ENCODE measurements at places on chromosomes 4 and X. TPM values are rescaled to one million over a fixed set of nuclear protein-coding genes. Genes with fewer than 3 reads are reported as not detected.

- no peak for DNase-seq
Observed at GRCh38 chr4:24894243-24894642, 18.6 kb downstream of the CCDC149 start.

DNA sequence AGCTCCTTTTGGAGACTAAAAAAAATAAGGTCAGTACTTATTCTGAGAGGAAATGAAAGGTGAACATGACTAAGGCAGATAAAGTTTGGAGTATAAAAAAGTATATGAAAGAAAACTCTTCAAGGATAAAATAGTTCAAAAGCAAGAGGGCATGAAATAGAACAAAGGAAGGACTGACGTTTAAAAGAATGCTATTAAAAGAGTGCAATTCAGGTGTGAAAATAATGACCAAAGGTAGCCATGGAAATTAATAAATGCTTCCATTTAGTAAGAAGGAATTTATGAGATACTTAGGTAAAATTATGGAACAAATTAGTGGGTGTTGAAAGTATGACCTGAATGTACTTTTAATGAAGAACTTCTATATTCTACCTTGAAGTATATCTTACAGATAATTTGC, 128.2 kb upstream of the WDFY3 start:
- no peak for DNase-seq

GRCh38 chr4:159770401-159770800, 667.5 kb downstream of the RAPGEF2 start:
- DNase-seq: no peak

DNA sequence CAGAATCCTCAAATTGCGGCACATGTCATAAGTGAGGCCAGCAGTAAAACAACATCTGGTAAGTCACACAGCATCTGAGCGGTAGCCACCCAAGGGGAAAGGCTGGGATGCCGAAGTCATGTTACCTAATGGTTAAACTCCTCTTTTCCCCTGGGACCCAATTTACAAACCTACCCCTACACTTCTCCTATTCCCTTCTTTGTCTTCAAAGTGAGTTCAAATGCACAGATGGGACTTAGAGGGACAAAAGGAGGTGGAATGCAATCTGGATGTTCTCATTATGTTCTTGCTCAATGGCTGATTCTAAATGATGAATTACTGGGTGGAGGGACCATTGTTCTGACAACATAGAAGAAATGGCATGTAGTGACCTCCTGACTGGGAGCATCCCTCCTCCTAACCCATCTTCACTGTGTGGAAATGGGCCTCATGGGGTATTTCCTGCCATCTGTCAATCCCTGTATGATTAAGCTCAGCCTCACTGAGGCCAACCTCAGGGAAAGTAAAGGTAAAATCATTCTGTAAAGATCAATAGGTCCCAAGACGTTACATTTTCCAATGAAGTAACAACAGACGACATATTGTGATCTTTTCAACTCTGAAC, 8.5 kb downstream of the CD40LG start:
- no peak for DNase-seq

- no peak for DNase-seq
Observed at GRCh38 chr4:181821039-181822004, 421.9 kb upstream of the TENM3 start.

DNA sequence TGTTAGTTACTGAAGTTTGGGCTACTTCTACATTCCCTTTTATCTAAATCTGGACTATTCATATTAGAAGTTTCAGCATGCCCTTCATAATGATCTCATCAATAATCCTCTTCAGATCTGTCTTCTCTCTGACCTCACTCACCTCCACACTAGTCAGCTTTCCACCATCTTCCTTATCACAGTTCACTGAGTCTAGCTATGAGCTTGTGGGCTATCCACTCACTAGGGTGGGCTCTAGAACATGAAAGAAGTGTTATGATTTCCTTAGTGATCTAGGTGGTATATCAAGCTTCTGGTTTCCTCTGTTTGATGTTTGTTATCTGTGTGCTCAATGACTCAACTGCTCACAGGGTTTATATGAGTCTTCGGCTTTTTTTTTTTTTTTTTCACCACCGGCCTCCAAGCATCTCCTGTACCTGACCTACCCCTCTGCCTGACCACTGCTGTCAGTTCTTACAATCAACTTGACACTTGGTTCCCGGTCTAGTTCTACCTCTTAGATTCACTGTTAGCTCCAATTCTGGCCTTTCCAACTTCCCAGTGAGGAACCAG, 103.1 kb downstream of the PAPSS1 start:
- DNase-seq: no peak

DNA sequence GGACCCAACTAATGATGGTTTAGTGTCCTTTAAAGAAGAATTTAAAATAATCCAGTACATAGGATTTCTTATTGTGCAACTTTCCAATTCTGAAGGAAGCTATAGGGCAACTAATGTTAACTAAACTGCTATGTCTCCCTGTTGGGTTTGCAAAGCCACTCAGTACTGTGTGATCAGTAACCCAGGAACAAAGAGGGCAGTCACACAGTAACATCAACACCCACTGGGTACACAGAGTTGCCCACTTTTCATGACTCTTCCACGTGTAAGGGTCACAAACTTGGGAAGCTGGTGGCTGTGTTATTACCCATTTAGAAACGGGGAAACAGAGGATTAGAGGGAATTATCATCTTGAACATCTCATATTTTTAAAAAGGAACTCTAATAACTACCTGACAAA, 555.0 kb upstream of the DIPK2B start:
- DNase-seq: no peak

- no peak for DNase-seq
Observed at GRCh38 chr4:112633477-112634235, 3.1 kb downstream of the ZGRF1 start.

DNA sequence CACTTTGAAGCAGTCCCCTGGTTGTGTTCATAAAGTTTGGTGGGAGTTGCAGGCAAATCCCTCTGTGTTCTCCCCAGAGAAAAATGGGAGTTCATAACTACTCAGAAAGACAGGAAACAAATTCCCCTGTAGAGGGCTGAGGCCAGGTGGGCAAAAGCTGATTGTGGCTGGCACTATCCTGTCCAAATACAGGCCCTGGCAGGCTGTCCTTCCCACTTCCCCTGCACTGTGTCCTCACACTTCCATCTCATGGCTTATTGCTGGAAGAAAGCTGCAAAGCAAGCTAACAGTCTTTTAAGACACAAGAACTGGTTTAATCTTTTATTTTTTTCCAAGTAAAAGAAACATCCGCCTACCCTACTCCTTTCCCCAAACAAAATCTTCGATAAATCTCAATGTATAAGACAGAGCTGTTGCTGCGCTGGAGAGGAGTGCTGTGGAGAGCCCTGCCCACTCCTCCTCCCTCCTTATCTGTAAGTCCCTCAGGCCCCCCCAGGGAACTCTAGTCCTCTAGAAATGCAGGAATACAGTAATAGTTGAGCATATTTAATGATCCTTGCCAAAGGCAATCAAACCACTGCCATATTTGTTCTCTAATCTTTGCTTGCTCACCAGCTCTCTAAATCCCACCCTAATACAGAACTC, 14.0 kb downstream of the TAPT1 start:
- DNase-seq: no peak

DNA sequence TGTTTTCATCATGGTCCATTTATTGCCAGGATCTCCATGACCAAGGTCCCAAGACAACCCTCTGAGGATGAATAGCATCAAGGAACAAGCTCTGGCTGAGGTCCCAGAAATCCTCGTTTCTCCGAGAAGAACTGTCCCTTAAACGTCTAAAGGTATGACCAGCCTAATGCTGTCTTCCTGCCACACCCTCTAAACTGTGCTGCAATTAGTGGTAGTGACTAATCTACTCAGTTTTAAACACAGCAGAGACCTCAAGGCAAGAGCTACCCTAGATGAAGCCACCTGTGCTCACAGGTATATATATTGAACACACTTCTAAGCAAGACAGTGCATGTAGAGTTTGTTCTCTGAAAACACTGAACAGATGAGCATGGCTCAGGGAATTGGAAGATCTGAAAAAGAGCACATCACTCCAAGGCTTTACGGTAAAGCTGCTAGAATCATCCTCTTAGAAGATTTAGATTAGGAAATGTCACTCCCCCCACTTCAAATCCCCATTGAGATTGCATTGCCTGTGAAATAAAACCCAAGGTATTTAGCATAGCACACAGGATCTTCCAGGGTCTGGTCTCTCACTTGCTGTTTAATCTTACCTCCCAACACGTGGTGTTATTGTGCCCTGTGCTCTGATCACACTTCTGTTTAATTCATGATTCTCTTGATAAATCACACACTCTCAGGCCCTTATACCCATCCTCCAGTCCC, 173.9 kb upstream of the VCX3A start:
- no peak for DNase-seq

- no peak for DNase-seq
Observed at GRCh38 chr4:2251795-2252529, 9.9 kb downstream of the MXD4 start.

Gene IL15
- total RNA-seq: 7.7 TPM

DNA sequence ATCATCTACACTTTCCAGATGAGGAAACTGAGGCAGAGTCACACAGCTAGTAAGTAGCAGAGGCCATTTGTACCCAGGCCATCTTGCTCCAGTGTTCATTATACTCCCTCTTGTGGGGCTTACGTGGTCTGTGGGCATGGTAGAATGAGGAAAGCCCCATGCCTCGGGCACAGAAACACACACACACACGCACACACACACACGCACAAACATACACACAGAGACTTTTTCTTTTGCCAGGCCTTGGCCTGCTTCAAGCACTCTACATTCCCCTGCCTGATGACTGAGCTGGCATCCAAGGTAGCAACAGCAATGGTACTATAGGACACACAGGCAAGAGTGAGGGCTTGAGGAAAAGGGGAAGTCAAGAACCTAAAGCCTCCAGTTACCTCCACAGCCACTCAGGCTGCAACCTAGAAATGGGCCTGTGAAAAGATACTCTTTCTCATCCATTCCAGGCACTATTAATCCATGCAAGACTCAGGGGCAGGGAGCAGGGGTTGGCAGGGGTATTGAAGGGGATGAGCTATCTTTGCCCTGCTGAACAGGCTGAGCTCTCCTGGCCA, 43.6 kb downstream of the STARD8 start:
- DNase-seq: no peak

Gene ZNF157
- total RNA-seq: 0.07 TPM

DNA sequence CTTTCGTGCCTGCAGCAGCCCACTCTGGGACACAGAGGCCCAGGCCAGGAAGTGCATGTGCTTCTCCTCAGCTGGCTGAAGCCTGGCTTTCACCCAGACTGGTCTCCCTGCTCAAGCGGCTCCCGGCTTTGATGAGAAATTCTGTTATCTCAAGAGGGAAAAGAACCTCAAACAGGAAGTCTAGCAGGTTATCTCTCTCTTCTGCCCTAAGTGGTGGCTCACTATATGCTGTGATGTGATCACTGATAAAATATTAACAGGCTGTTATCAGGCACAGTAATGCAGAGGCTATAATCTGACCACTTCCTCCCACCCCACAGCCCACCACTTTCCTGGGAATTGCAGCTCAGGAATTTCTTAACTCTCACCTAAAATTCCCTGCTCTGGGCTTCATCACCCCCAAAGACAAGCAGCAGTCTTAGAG, 13.3 kb downstream of the CLDN2 start:
- DNase-seq: no peak

DNA sequence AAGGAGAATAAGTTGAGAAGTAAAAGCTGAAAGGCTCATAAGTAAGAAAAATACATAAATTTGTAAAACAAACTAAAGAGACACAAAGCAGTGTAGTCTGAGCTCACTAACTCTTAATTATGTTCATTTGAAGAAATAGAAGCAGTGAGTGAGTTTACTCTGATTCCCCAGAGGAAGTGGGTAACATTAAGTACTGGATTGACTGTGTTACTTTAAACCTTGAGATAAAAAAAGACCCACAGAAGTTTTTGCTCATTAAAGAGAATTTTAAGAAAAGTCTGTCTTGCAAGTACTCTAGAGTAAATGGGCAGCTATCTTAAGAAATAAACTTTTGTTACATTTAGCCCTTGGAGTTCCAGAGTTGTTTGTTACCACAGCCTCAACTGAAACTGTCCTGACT, 2466.9 kb downstream of the PCDH7 start:
- DNase-seq: no peak

Gene SOD3
- 0.43 TPM for total RNA-seq

Gene CCDC120
- 4.0 TPM for total RNA-seq

Gene HELT
- total RNA-seq: not detected

Gene P2RY10
- not detected for total RNA-seq

GRCh38 chr4:78409612-78410202, 141.9 kb upstream of the ANXA3 start:
- peak; percentile 13 for DNase-seq

Gene RTL5
- 0.94 TPM for total RNA-seq

DNA sequence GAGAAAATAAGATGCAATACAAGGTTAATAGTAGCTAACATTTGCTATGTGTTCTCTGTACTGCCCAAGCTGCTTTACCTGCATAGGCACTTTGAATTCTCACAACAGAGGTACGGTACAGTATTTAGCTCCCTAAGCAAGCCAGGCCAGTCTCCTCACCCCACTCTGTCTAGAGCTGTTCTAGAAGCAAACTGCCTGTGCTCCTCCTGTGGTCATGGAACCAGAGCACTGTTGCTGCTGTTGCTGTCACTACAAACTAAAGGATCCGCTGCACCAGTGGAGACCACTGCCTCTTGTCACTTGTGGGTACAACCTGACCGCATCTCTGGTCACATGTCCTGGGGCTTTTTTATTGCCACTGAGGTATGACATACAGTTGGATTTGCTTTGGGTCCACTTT, 19.6 kb downstream of the ZNF330 start:
- no peak for DNase-seq

Gene TMEM150C
- total RNA-seq: 2.9 TPM

DNA sequence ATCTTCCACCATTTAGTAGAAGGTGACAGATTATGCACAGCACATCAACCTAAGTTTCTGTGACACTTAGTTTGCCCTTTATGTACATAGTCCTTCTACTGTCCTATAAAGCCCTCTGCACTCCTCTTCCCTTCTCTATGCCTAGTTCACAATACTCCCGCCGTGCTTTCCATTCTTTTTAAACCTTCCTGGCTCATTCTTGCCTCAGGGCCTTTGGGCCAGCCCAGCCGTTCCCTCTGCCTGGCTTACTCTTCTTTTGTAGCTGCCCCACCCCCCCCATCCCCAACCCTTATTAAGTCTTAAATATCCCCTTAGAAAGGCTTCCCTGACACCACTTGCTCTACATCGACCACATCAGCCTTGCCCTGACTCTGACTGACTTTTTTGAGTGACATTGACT, 33.0 kb downstream of the SGMS2 start:
- DNase-seq: no peak

Gene ATP2B3
- total RNA-seq: not detected

DNA sequence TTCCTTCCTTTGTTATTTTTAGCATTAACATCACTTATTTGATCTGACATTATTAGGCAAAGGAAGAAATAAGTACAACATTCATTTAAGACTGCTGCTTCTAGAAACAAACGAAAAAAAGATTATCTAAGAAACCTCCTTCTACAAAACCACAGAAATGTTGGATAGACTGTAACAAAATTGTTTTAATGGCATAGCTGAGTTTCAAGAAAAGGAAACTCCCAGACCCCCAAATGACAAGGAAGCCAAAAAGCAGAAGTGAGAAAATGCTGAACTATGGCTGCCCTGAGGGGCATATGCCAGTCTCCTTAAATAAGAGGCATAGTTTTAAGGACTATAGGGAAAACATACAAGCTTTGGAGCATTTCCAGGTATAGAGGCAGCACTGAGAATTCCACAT, 1431.6 kb upstream of the TENM3 start:
- no peak for DNase-seq

Gene ADGRG2
- total RNA-seq: 0.17 TPM

All from epithelial cell of proximal tubule (primary cell).